K562 (cell line): ENCODE measurements at places on chromosomes 6 and 20. TPM values are rescaled to one million over a fixed set of nuclear protein-coding genes. Genes with fewer than 3 reads are reported as not detected.

- no peak for DNase-seq
Observed at GRCh38 chr20:8995761-8996160, 73.1 kb upstream of the PLCB4 start.

DNA sequence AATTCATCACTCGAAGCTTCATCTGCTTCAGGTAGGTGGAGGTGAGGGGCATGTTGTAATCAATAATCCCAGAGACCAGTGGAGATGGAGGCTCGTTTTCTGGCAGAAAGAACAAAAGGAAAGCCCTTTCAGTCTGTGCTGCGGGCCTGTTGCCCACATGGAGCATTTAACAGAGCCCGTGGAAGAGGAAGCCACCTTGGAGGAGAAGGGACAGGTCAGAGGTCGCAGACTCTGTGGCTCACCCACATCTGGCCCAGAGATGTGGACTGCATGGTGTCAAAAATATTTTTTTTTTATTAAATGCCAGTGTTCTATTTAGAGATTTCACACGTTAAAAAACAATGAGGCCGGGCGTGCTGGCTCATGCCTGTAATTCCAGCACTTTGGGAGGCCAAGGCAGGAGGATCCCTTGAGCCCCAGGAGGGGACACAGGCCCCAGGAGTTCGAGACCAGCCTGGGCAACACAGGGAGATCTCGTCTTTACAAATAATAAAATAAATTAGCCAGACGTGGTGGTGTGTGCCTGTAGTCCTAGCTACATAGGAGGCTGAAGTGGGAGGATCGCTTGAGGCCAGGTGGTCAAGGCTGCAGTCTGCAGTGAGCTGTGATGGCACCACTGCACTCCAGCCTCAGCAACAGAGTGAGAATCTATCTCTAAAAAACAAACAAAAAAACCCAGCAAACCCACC, 73.6 kb downstream of the NOL4L start:
- peak; percentile 34 for DNase-seq

Gene PNPLA1
- 0.07 and 0.22 TPM in 2 replicates for polyA plus RNA-seq

DNA sequence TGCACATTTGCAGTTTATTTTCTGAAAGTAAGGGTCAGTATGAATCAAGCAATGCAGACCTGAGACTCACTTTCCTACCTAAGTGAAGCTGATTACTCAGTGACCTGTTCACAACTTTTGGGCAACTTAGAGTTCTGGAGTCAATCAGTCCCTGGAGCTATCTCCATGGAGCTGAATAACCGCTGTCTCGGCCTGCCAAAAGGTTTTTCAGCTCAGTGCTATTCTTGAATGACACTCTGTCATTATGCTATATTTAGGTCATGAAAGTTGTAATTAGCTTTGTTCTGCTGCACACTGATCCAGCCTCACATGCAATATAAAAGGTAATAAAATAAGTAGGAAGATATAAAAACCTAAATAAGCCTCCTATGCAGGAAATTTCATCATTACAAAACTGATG, 356.0 kb downstream of the BMP2 start:
- DNase-seq = no peak

DNA sequence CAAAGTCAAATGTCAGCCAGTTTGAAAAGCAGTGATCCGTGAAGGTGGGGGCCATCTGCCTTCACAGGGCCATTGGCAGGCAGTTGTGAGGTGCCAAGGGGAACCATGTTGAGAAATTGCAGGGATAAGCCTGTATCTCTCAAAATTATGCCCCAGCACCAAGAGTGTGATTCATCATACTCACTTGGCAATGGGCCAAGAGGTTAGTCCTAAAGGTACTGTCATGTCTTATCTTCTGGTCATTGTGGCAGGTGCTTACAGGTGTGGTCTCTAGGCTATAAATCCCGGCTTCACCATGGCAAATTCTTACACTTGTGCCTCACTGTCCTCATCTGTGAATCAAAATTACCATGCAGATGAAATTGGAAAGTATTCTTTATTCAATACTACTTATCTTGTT, 150.7 kb upstream of the LAMP5 start:
- peak; percentile 6 for DNase-seq

- no peak for DNase-seq
Observed at GRCh38 chr6:98292810-98293209, 541.6 kb upstream of the POU3F2 start.

- peak; percentile 90 for DNase-seq
Observed at GRCh38 chr6:15036690-15037245, 209.1 kb upstream of the JARID2 start.

DNA sequence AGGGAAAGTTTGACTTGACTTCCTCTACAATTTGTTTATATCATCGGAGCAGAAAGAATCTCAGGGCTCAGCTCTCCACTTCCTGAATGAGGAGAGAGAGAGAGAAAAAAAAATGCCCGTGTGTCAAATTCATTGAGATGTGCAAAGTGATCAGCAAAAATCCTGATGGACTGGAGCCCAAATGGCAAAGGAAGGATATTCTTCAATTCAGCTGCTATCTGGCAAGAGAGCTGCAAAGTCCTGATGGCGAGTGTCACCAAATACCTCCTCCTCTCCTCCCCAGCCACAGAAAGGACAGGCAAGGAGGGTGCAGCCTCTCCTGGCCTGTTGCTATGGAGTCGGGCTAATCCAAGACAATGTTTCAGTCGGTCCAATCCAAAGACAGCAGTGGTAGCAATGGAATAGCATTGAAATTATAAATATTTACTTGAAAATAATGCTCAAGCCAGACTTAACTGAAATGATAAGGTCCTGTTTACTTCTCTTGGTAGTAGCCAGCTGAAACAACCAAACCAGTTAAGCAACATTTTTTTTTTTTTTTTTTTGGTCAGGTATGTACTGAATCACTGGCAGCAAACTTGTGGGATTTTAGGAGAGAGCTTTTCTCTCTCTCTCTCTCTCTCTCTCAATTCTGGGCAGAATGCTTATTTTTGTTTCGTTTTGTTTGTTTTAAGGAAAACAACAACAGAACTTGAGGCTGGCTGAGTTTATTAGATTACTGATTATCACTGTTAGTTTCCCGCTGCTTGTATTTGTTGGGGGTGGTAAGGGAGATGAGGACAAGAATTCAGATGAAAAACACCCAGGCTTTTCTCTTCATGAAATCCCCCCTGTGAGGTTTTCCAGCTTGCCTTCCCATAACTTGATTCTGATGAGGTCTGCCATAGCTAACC, 204.2 kb downstream of the BCAS1 start:
- DNase-seq = no peak

DNA sequence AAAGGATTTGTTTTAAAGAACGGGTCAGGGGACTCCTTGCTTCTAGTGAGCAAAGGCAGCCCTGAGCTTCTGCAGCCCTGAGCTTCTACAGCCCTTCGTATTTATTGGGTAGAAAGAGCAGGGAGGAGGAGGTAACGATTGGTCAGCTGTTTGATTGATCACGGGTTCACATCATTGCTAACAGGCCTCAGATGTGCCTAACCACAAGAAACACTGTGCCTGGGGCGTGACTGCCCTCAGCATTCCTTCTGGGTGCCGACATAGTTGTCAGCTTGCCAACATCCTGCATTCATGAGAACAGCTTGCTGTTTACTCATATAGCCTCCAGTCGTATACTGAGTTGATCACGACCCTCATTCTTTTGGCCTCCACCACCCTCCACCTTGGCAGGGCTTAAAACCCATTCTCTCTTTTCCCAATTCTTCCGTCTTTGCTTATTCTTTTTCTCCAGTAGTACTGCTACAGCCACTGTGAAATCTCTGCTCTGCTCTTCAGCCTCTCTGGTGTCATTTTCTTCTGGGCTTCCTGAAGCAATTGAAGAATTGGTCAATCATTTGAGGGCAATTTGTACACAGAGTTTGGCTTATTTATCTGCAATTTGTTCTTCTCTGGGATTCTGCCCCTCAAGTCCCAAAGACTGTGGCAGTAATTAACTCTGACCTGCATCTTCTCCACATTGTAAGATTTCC, 25.4 kb upstream of the NOP56 start:
- no peak for DNase-seq

GRCh38 chr6:149209871-149210775, 107.4 kb upstream of the TAB2 start:
- no peak for DNase-seq

Gene CST9L
- not detected in 2 replicates for polyA plus RNA-seq

Gene HAO1
- polyA plus RNA-seq = not detected in 2 replicates

GRCh38 chr6:152575161-152575560, 62.0 kb downstream of the SYNE1 start:
- DNase-seq = no peak

GRCh38 chr6:14107000-14107399, 10.6 kb upstream of the CD83 start:
- no peak for DNase-seq

- peak; percentile 55 for DNase-seq
Observed at GRCh38 chr20:51766994-51767866, 960 bp downstream of the ATP9A start.
